ENCODE measurements at places on chromosomes 12 and 14.

DNA sequence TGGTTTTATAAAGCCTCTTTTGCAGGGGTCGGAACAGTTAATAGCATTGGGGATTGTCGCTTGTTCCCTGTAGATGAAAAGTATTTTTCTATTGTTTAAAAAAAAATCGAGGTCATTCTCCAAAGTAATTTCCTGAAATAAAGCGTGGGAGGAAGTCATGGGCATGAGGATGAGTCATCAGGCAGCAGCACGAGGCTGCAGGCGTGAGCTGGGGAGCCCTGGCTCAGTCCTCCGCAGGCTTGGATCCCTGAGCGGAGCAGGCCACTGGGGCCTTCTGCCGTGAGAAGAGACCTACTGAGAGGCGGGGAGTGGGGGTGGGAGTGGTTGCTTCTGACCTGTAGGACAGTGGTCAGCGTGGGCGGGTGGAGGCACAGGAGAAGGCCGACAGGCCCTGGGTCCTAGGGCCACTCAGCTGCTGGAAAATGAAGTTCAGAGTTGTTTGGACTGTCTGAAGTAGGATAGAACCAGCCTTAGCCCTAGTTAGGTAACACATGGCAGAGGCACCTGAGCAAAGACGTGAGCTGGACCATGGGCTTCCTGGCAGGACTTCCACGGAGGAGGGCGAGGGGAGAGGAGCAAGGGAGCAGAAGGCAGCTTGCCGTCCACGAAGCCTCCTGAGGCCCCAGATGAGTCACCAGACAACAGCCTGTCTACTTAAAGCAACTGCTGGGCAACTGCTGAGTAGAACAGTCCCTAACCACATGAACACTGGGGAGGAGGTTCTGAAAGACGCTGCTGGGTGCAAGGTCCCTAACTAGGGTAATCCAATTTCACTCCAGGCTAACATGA lies 21.1 kb upstream of the LGALS3 start:
- no peak for DNase-seq

DNA sequence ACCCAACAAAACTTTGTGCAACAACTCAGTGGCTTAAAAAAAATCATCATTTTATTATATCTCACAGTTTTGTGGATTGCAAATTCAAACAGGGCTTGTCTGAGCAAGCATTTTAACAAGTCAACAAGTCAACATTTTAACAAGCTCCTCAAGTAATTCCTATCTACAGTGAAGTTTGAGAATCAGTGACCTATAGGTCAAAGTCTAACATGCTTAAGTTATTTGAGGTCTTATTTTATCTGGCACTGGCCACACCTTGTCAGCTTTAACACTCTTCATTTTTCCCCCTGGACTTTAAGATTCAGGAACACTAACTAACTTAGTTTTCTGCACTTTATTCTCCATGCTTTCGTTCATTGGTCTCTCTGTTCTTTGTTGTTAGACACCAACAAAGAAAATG lies 71.2 kb upstream of the PELI2 start:
- DNase-seq, result no peak

DNA sequence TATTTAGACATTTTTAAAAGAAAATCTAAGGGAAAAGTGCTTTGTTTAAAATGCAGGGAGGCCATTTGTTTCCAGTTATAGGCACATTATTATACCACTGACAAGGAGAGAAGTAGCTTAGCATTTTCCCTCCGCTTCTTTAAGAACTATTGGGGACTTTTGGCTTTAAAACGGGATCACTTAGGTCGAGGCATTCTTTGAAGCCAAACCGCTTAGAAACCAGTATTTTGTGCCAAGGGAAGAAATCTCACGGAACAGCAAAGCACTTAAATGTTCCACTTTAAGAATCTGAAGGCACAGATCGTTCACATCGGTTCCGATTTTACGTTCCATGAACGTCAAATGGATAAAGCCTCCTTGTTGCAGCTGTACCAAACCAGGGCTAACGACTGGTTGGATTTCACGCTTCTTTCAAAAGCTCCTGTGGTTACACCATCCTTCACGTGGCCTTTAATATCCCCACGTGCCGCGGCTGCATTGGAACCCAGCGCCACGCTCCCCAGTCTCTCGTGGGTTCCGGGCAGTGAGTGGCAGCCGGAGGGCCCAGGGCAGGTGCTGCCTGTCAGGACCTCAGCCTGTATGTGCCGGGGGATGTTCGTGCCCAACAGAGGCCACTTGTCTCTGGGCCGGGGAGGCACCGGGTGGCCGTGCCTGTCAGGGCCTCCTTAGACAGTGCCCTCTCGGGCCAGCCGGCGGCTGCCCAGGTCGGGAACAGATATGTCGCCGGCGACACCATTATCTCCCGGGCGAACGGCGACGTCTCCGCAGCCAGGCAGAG lies 195.4 kb downstream of the KIF26A start:
- DNase-seq, result no peak

DNA sequence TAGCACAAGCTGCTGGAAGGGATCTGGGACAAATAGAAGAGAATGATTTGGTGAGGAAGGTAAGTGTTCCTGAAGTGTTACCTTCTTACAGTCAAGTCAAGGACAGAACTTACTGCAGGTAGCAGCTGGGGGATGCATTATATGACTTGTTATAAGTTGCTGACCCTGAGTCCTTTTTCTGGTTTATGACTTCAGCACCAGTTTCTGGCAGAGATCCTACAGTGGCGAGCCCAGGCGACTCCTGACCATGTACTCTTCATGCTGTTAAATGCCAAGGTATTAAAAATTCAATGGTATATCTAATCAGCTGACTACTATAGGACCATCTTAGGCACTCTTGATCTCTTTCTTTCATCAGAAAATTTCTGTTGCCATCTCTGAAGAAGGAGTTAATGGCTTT lies 45.1 kb upstream of the ATF1 start:
- no peak for DNase-seq

- no peak for DNase-seq
These were observed 43.9 kb downstream of the SSPN start for GRCh38 chr12:26239122-26239851.

DNA sequence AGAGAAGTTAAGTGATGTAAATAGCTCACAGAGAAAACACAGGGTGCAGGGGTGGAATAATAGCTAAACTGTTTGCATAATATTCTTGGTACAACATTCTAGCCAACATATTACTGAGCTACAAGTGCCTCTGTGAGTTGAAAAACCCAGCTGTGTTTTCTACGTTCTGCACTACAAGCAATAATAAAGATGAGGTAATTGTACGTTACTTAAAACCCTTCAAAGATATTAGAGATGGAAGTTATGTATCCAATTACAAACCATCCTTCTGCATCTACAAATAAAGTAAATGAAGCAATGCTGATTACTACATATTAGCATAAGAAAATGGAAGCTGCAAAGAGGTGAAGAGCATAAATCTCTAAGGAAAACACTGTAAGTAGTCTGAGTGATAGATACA lies 271.4 kb downstream of the SSPN start:
- no peak for DNase-seq

GRCh38 chr14:74919421-74920165 lies 3.5 kb downstream of the RPS6KL1 start:
- no peak for DNase-seq

- peak; percentile 37 for DNase-seq
These were observed 256.1 kb downstream of the APAF1 start for GRCh38 chr12:98901189-98901588.

- no peak for DNase-seq
These were observed 17.4 kb upstream of the ANKRD33 start for GRCh38 chr12:51870504-51870903.

DNA sequence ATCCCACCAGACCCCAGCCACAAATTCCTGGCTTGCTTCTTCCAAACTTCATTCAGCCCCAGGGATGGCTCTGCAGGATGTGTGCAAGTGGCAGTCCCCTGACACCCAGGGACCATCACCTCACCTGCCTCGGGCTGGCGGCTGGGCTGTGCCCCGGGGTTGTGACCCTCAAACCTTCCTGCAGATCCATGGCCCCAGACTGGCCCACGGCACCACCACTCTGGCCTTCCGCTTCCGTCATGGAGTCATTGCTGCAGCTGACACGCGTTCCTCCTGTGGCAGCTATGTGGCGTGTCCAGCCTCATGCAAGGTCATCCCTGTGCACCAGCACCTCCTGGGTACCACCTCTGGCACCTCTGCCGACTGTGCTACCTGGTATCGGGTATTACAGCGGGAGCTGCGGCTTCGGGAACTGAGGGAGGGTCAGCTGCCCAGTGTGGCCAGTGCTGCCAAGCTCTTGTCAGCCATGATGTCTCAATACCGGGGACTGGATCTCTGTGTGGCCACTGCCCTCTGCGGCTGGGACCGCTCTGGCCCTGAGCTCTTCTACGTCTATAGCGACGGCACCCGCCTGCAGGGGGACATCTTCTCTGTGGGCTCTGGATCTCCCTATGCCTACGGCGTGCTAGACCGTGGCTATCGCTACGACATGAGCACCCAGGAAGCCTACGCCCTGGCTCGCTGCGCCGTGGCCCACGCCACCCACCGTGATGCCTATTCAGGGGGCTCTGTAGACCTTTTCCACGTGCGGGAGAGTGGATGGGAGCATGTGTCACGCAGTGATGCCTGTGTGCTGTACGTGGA lies at the start of gene PSMB11:
Gene PSMB11, plus strand, starts transcription at position 51 of the 804 bp plus-strand sequence. Its CDS starts 14 bp downstream, at position 65.
- DNase-seq, result no peak

- DNase-seq, result peak; percentile 53
These were observed 98.1 kb downstream of the DDHD1 start for GRCh38 chr14:53055003-53055402.

DNA sequence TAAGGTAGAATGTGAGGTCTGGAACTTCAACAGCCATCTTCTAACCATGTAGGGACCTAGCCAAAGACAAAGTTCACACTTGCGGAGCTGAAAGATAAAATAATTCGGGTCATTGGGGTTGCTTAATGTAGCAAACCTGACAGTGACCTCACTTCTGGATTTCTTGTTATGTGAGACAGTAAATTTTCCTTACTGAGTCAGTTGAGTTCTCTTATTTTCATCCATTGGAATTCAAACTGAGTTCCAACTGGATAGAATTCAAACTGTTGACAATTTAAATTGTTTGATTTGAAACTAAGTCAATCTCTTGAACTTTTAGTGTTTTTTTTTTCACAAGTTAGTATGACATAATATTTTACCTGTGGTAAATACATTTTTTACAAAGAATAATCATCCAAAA lies 406.5 kb downstream of the ADAMTS20 start:
- no peak for DNase-seq

All from left kidney (tissue), 8 donors.